ENCODE measurements at places on chromosomes 7 and 10.

DNA sequence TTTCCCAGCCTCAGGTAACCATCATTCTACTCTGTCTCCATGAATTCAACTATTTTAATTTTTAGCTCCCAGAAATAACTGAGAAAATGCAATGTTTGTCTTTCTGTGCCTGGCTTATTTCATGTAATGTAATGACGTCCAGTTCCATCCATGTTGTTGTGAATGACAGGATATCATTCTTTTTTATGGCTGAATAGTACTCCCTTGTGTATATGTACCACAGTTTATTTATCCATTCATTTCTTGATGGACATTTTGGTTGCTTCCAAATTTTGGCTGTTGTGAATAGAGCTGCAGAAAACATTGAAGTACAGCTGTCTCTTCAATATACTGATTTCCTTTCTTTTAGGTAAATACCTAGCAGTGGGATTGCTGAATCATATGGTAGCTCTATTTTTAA is 10.5 kb downstream of the ATRNL1 start:
- no peak for DNase-seq

- DNase-seq: no peak
Observed at GRCh38 chr7:119842337-119842736, 430.6 kb upstream of the KCND2 start.

DNA sequence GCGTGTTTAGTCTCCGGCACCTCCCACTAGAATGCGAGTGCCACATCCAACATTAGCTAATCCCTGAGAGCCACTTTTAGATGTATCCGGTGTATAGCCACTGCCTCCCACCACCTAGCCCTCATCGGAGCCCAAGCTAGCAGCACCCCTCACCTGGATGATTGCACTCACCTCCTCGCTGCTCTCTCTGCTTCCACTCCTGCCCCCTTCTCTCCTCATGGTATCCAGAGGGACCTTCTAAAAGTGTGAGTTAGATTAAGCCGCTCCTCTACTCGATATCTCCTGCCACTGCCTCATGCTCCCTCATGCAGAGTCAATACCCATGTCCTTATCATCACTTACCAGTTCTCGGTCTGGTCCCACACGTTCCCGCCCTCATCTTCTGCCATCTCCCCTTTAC is 125.3 kb downstream of the RAB11FIP2 start:
- no peak for DNase-seq

GRCh38 chr10:5775685-5776084 is 37.5 kb downstream of the GDI2 start:
- no peak for DNase-seq

DNA sequence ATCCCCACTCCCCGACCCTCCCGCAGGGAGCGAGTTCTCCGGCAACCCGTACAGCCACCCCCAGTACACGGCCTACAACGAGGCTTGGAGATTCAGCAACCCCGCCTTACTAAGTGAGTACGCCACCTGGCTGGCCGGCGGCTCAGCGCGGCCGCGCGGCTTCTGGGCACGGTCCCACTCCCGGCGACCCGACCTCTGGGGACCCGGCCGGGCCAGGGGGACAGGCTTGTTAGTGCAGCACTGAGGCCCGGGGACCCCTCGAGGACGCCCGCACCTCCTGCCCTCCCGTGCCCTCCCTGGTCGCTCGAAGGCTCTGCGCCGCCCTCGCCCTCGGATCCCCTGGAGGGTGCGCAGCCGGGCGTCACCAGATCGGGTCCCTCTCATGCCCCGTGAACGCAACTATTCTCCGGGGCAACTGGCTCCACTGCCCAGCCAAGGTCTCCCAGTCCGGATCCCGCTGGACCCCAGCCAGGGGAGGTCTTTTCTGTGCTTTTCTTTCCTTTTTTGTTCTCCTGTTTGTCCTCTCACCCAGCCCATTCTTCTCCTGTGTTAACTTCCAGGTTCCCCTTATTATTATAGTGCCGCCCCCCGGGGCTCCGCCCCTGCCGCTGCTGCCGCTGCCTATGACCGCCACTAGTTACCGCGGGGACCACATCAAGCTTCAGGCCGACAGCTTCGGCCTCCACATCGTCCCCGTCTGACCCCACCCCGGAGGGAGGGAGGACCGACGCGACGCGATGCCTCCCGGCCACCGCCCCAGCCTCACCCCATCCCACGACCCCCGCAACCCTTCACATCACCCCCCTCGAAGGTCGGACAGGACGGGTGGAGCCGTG is 81.8 kb downstream of the PAX2 start:
- DNase-seq: no peak

GRCh38 chr10:46514899-46515298 is 41.6 kb downstream of the GPRIN2 start:
- DNase-seq: no peak

GRCh38 chr10:17782921-17783665 is 26.1 kb upstream of the MRC1 start:
- DNase-seq: no peak

DNA sequence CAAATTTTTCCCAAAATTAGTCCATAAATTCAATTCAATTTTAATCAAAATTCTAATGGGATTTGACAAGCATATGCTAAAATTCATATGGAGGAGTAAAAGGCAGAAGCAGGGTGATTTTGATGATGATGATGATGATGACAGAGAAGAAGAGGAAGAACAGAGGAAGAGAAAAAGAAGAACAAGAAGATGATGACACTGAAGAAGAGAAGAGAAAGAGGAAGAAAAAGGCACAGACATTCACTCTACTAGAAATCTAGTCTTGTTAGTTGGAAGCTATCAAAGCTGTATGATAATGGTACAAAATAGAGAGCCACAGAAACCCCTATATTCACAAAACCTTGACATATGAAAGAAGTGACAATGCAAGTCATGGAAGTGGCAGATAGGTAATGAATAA is 157.9 kb downstream of the ELMO1 start:
- no peak for DNase-seq

- DNase-seq: no peak
Observed at GRCh38 chr10:81177651-81178244, 640.0 kb downstream of the SH2D4B start.

- no peak for DNase-seq
Observed at GRCh38 chr10:48542471-48543181, 62.2 kb downstream of the ARHGAP22 start.

GRCh38 chr10:44968091-44968490 is 8.5 kb downstream of the RASSF4 start:
- DNase-seq: no peak

- no peak for DNase-seq
Observed at GRCh38 chr7:27210441-27211083, 10.7 kb upstream of the HOXA13 start.

All from cortex of kidney (tissue), 1 donor.